Activated T-helper 9 cell treated with anti-CD3 and anti-CD28 coated beads, Interleukin-2, amount 50 U/mL, for 16 hours (primary cell): ENCODE measurements at places on chromosomes 7 and 10.

- DNase-seq, result no peak
These were observed 2.3 kb downstream of the GLRX3 start for GRCh38 chr10:130138479-130138866.

- no peak for DNase-seq
These were observed 21.7 kb downstream of the SCD start for GRCh38 chr10:100368721-100369120.

DNA sequence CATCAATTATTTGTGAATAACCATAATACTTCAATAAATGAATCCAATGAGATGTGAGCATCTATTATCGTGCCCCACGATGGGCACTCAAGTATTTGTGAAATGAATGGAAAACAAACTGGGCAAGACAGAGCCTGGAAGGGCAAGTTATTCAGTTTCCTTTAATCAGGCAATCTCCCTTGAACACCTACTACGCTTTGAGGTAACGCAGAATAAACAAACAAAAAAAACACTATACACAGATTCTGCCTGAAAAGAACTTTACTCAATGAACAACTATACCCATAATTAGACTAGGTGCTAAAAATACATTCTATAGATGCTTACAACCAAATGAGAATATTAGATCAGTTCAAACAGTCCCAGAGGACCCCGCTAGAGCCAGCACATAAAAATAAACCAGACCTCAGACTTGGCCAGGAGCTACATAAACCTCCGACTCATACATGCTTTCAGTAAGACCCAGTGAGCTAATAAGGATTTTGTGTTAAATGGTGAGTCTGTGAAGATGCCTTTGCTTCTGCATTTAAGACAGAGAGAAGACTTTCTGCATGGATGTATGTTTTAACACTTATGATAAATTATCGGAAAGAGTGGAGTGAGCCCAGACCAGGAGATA, 121.3 kb downstream of the MPP7 start:
- DNase-seq, result no peak

DNA sequence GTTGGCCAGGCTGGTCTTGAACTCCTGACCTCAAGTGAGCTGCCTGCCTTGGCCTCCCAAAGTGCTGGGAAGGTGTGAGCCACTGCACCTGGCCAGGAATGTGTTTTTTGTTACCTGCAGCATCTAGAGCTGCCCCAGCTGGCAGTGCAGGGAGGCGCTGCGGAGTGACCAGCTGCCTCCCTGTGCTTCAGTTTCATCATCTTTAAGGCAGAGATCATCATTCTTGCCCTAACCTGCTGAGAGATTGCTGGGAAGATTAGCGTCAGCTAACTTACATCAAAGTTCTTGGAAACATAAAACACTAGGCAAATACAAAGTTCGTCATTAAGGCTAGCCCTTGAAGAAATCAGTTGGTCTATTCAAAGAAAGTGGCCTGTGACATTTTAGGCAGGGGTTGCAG, 2.3 kb downstream of the ZNF282 start:
- no peak for DNase-seq

DNA sequence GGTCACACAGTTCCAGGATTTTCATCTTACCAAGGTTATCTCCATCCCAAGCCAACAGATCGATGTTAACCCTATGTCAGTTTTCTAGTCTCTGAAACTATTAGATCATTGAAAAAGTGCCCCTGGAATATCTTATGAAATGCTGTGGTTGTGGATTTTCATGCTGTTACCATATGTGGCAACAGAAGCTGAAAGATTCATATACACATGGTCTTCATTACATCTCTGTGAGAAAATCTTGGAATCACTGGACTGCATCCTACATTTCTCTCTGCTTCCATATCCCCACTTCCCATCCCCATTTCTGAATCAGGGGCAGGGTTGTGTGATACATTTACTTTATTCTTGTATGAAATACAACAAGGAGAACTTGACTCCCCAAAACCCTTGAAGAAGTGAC, 146.1 kb downstream of the SLC16A9 start:
- DNase-seq, result no peak

GRCh38 chr10:11161096-11161495, 143.4 kb downstream of the CELF2 start:
- DNase-seq, result no peak

DNA sequence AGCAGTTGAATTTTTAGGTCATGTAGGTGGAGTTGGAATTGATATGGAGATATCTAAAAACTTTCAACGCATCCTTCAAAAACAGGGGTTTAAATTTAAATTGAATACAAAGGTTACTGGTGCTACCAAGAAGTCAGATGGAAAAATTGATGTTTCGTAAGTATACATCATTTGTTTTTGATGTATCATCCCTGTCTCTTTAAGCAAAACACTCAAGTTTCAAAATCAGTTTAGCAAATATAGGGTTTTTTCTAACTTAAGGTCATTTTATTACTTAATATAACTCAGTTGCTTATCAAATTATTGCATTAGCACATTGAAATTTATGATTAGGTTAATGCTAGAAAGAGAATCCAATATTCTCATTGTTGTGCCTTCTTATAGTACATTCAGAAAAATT, 24.6 kb downstream of the DLD start:
- DNase-seq, result no peak

GRCh38 chr10:96896884-96897589, 64.9 kb downstream of the LCOR start:
- no peak for DNase-seq

DNA sequence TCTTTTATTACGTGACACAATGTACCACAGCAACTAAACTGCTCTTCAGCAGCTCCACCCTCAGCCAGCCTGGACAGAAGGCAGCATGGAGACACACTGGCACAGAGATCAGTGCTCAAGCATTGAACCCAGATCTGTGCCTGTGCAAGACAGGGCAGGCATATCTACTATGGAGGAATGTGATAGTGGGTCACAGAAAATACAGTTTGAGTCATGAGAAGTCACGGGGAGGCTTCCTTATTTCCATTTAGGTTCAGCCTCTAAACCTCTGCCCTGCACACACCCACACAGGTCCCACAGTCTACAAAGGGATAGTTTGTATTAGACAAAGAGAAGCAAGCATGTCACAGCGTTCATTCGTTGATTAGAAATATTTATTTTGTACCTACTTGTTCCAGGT, 187.4 kb upstream of the AGR3 start:
- no peak for DNase-seq
